ENCODE measurements at places on chromosomes 5 and 9. TPM values are rescaled to one million over a fixed set of nuclear protein-coding genes. Genes with fewer than 3 reads are reported as not detected.

GRCh38 chr9:87327575-87328125 lies 170.0 kb upstream of the DAPK1 start:
- DNase-seq: no peak

DNA sequence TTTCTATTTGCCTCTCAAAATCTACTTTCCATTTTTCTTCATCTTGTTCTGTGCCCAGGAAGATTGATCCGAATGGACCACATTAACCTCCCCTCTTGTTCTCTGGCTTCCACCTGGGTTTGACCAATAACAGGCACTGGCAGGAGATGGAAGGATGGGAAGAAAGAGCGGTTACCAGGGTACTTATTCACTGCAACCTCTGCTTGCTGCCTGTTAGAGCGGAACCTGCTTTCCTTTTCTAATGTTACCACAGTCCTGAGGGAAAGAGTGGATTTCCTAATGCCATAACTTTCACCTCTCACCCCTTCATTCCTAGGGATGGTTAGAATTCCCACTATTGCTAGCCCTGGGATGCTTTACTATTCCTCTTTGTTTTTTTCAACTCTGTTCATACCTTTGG lies 262.1 kb downstream of the RFX3 start:
- DNase-seq: no peak

- DNase-seq: peak; percentile 64
Observed at GRCh38 chr9:79471580-79472543, 99.9 kb upstream of the TLE4 start.

The FGD3 gene
- total RNA-seq: 5.4 TPM

DNA sequence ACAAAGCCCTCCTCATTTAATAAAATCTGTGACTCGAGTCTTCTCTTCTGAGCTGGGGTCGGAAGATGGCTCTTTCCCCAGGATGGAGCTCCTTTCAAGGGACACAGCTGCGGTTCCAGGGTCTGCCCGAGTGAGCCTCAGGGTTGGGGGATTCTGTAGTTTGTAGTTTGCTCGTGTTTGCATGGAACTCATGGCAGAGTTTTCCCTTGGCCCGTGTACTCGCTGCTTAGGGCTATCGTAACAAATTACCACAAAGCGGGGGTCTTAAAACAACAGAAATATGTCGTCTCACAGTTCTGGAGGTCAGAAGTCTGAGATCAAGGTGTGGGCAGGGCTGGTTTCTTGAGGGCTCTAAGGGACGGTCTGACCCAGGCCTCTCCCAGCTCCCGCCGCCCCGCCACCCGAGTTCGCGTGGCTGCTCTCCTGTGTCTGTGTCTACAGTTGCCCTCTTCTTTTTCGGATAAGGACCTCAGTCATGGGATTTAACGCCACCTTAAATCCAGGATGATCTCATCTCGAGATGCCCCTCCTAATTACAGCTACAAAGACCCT lies 13.9 kb upstream of the LPCAT1 start:
- DNase-seq: no peak

DNA sequence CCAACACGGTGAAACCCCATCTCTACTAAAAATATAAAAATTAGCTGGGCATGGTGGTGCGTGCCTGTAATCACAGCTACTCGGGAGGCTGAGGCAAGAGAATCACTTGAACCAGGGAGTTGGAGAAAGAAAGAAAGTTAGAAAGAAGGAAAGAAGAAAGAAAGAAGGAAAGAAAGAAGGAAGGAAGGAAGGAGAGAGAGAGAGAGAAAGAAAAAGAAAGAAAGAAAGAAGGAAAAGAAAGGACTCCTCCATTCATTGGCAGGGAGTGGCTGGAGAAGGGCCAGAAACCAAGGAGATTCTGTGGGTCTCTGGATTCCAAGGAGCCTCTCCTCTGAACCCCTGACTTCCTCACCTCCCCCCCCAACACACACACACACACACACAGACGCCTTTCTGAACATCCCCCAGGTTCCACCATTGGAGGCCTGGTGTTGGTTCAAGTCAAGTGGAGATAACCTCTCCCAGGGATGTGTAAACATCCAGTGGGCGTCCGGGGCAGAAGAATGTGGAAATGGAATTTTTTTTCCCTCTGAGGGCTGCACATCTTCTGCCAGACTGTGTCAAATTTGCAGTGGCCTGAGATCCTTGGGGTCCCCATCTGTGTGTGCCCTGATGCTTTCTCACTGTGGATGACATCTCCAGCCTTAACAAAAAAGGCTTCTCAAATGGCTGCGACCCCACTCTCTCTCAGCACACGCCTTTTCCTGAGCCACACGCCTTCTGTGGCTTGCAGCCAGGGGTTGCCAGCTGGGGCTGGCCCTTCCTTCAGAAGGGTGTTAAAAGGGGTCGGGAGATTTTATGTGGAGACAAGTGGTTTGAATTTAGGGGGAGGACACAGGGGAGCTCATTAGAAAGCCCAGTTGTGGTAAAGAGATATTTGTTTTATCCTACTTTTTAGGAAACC lies 109.3 kb upstream of the HAND1 start:
- DNase-seq: no peak

DNA sequence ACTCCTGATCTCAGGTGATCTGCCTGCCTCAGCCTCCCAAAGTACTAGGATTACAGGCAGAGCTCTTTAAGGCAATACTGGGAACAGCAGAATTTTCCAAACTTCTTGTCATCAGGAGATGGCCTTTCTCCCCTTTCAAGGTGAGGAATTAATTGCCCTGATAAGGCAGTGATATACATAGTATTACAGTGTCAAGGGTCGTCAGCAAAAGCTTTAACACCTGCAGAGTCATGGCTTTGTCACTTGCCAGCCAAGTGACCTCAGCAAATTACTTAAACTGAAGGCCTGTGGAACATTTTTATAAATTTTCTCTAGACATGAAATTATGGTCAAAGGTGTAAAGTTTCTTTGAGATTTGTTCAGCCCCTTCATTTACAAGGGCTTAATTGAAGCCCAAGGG lies 59.5 kb downstream of the FBXO38 start:
- DNase-seq: no peak

- no peak for DNase-seq
Observed at GRCh38 chr9:95570150-95570549, 53.4 kb upstream of the PTCH1 start.

- DNase-seq: no peak
Observed at GRCh38 chr5:129096382-129096991, 1.9 kb downstream of the ISOC1 start.

The C9 gene
- not detected for total RNA-seq

DNA sequence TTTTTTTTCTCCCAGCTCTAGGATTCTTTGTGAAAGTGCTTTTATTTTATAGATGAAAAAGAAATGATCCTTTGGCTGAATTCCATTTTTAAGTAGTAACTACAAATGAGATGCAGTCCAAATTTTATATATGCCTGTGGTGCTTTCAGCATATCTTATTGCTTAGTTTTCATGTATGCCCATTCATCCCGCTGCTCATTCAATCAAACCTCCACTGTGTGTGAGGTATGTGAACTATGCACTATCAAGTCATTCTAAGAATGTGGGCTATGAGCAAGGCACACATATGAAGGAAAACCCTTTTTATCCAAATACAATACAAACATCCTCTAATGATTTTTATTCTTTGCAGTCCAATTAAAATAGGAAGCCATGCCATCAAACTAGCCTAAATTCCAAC lies 1069.1 kb upstream of the DMAC1 start:
- no peak for DNase-seq

DNA sequence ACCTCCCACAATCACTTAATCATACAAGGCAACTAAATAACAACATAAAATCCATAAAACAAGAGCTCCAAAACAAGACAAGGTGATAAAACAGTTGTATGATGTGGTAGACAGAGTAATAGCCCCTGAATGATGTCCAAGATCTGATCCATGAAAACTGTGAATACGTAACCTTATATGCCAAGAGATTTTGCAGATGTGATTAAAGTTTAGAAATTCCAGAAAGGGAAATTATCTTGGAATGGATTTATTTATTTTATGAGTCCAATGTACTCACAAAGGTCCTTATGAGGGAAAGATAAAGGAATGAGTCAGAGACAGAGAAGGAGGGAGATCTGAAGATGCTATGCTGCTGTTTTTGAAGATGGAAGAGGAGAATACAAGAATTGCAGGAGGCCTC lies 1775.7 kb upstream of the C9orf72 start:
- DNase-seq: no peak

DNA sequence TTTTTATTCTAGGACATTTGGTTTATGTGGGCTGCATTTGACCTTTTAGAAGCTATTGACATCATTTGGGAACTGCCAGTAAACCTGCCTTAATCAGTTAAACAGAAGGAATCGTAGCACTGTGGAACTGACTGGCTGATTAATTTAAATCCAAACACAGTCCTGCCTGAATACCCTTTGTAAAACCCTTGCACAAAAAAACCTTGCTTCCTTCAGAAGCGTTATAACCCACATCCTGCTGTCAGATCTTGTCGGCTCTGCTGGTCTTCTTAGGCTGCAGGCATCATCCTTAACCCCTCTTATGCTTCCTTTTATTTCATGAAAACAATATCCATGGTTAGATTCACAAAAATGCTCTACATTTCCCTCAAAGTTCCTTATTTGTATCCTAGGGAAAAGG lies 46.3 kb downstream of the PAM start:
- no peak for DNase-seq

Data from mucosa of descending colon (tissue), 3 donors.